ENCODE measurements at places on chromosomes 7 and 10. TPM values are rescaled to one million over a fixed set of nuclear protein-coding genes. Genes with fewer than 3 reads are reported as not detected.

DNA sequence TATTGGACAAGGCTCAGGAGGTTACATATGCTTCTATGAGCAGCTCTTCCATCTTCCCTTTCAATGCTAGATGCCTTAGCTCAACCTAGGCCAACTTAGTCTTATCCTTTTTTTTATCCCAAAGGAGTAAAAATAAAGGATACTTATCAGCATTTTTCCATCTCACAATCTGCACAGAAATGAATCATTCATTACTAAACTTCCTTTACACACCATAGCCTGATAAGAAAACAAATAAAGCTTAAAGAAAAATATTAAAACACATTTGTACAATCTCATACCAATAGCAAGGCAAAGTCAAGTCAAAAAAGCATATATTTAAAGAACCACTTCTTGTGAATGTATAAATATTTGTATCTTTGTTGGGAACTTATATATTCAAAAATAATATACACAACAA lies 407.4 kb downstream of the GRM8 start:
- DNase-seq, result no peak

DNA sequence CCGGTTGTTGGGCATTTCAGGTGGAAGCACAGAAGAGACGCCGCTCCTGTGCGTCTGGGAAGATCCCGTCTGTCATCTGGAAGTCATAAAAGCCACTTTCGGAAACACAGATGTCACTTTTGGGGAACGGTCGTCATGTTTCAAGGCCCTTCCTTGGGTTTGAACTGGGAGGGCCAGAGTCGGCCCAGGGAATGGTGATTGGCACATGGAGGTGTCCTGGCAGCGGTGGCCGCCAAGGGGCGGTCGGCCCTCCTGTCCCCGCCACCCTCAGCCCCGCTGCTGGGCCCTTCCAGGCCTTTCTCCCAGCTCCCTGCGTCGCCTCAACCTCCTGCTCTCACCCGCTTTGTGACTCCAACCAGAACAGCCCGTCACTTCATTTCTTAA lies 115.2 kb upstream of the SFMBT2 start:
- no peak for DNase-seq

- no peak for DNase-seq
Measured at GRCh38 chr7:130350945-130351790, 6.6 kb downstream of the CPA5 start.

DNA sequence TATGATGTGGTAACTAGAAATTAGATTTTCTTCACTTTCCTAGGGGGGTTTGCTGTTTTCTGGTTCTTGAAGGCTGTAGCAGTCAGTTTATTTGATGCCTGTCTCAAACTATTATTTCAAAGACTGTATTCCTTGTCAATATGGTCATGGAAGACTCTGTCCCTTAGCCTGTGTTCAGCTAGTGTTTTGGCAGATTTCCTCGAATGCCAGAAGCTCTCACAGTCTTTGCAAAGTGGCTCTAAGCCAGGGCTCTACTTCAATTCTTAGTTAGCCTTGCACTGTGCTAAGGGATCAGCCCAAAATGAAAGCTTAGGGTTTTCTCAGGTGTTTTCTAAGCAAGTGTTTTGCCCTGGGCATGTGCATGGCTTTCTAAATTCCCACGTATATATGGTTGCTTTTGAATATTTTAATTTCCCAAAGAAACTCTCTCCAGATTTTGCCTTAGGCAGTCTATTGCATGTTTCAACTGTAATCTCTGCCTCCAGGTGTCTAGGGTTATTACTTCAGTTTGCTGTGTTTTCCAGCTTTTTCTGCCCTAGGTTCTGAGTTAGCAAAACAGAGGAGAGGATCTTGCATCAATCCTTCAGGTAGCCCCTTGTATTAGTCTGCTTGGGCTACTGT lies 7.2 kb upstream of the C1GALT1 start:
- no peak for DNase-seq

DNA sequence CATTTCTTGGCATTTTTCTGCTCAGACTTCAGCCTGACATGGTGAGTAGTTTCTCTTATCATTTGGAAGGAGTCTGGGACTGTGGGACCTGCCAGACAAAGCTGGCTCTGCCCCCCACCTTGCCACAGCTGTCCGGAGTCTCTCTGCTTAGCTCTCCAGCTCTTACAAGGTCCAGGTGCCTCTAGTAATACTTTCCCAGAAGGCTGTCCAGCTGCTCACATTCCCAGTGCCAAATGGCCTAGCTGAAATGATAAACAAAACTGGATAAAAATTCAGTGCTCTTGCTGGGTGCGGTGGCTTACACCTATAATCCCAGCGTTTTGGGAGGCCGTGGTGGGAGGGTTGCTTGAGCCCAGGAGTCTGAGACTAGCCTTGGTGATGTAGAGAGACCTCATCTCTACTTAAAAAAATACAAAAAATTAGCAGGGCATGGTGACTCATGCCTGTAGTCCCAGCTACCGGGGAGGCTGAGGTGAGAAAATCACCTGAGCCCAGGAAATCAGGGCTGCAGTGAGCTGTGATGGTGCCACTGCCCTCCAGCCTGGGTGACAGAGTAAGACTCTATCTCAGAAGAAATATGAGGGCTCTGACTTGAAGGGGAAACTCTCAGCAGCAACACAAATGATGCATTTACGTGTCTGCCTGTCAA lies 86.8 kb downstream of the C10orf90 start:
- DNase-seq, result no peak

- no peak for DNase-seq
Measured at GRCh38 chr10:4503076-4503475, 322.9 kb upstream of the AKR1E2 start.

DNA sequence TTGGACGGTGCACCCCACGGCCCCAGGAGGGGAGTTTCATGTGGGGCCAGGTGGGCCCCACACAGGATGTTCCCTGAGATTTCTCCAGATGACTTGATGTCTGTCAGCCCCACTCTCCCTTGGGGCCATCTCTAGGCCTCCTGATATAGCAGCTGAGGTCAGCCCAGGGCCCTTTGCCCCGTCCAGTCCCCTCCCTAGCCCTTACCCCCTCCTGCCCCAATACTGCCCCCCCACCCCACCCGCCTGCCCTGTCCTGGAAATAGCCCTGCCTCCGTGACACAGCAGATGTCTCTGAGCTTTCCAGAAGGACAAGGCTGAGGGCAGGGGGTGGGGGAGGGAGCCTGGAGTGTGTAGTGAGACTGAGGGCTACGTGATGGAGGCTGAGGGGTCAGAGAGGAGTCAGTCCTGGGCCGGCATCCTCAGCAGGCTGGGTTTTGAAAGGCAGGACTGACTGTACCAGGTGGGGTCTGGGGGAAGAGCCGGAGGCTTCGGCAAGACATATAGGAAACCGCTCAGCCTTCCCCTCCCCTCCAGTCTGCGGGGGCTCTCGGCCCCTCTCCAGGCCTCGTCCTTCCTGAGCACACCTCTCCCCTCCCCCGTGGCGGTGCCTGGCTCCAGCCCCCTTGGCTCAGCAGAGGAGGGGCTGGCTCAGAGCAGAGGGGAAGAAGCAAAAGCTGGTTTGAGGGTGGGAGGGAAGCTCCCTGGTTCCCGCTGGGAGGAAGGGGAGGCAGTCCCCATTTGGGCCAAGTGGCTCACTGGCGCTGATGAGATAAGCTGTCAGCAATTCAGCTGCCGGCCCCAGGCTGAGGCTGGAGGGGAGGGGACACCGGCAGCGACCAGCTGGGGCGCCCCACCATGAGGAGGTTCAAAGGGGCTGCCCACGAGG lies 2.0 kb downstream of the FLNC start:
- DNase-seq, result peak; percentile 64

DNA sequence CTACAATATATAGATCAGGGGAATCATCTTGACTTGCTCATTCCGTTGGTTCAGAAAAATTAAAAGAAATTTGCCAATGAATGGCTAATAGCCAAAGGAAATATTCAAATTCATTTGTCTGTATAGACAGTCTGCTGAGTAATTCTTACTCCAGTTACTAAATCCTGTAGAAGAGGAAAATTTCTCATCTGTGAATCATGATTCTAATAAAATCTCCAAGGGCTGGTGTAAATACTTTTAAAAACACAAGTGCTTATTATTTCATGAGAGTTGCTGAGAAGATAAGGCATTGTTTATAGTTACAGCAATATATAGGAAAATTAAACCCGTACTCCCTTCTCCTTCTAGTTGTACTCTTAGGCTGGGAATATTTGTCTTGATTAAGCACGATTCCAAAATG lies 53.0 kb downstream of the WNT2 start:
- no peak for DNase-seq

Gene METTL27
- total RNA-seq, result 9.3 TPM

Measured in uterus (tissue), 4 donors.